Transverse colon (tissue), 4 donors: ENCODE measurements at places on chromosomes 12 and 14.
A peak's percentile ranks its signal among the peaks of the same experiment; 100 is the strongest.

DNA sequence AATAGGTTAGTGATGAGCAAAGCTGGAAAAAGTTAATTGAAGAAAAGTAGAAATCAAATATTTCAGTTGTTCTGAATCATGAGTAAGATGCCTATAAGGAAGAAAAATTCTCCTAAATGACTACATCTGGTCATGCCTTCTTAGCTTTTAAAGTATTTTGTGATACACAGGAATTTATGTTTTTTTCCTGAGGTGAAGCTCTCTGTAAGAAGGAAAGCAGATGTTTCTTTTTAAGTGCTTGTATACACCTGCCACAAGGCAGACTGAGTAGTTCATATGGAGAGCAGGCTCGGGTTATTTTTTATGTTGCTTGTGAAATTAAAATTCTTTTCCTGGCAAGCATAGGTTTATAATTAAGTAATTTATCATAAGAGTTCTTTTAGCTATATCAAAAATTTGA is 275.2 kb downstream of the RAD51B start:
- no peak for DNase-seq

DNA sequence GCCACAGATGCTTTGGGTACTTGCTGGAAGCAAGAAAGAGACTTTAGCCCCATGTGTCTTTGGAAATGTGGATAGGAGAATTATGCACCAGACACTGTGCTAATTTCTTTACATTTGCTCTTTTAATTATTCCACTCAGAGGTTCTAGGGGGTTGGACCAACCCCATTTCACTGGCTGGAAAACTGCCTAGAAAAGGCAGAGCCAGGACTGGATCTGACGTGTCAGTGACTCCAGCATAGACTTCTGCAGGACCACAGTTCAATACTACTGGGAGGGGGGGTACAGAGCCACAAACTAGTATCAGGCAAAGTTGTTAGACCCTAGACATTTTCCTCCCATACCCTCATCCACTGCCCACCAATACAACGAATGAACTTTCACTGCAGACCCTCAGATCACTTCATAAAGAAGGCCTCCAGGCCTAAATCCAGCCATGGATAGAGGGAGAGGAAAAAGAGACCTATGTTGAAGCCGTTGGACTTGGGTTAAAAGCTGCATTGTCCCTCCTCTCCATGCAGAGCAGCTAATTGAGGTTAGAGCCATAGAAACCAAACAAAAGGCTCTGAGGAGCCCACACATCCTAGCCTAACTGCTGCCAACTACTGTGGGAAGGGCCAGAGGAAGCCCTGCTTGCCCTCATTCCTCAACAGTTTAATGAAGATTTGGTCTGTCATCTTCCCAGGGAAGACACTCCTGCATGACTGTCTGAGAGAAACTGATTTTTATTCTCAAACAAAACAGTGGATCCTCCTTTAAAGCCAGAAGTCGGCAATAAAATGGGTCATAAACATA is 68.7 kb downstream of the STON2 start:
- DNase-seq = no peak

DNA sequence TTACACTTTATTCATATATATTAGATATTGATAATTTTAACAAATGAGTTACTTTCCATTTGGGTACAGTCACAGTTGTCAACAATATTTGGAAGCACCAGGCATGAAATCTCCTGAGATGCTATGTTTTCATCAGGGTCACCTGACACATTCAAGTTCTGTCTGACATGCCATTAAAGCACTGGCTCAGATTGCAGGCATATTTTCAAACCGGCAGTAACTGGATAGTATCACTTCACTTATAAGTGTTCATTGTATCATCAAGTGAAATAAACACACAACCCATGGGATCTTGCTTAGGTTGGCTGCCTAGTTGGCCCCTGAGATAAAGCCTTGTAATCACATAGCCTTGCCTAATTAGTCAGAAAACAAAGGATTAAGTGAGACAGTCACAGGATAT is 4.8 kb downstream of the IFNG start:
- DNase-seq = no peak

- DNase-seq = no peak
These were observed 151.0 kb downstream of the TPH2 start for GRCh38 chr12:72089678-72090077.

GRCh38 chr12:121038861-121039668 is at the start of gene OASL:
Gene OASL, minus strand, starts transcription at chr12:121039246. Its CDS starts 275 bp downstream, at chr12:121038971.
- DNase-seq = peak; percentile 77

GRCh38 chr14:93994919-93995682 is 2.0 kb upstream of the CCDC197 start:
- peak; percentile 29 for DNase-seq

DNA sequence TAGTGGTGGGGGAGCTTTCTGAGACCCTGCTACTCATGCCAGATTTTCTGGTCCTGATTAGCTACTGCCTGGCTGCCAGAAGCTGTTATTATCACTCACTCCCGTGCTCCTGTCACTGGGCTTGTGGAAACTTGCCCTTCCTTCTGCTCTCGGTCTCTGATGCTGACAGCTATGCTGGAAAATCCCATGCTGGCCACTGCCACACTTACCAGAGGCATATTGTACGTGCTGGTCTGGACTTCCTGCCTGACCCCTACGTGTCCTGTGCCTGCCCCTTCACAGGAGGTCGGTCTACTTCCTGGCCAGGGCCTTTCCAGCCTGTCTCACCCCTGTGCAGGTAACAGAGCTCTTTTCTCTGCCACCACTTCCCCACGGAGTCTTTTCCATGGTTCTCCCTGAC is 149.4 kb upstream of the PLEKHG7 start:
- no peak for DNase-seq

DNA sequence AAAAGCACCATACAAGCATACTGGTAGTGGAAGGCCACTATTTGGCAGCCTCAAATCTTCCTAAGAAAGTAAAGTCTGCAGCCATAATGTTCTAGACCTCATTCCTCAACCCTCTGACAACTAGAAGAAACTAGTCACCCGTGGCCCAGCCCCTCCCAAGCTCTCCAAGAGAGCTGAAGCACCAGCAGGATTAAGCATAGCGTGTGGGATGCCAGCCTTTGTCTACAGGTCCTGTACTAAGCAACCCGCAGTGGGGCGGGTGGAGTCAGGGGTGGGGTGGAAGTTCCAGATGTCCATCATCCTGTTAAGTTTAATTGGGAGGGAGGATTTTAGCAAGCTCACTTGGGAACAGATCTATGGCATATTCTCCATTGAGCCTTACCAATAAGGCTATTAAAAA is 14.2 kb downstream of the SLC11A2 start:
- DNase-seq = no peak

DNA sequence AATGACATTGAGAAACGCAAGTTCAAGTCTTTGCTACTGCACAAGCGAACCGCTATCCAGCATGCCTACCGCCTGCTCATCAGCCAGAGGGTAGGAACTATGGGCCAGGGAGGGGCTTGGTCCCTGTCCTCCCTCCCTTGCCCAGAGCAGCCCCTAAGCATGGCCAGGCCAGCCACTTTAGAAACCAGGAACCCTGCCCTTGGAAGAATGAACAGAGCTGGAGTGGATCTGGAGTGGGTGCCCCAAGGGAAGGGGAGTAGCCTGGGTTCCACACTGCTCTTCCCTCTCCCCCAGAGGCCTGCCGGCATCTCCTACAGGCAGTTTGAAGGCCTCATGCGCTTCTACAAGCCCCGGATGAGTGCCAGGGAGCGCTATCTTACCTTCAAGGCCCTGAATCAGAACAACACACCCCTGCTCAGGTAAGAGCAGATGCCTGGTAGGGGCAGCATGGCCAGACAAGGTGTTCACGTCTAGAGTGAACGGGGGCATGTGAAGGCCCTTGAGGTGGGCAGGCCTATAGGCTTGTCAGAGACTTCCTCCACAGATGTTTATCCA is 55.8 kb downstream of the TPCN1 start:
- no peak for DNase-seq

DNA sequence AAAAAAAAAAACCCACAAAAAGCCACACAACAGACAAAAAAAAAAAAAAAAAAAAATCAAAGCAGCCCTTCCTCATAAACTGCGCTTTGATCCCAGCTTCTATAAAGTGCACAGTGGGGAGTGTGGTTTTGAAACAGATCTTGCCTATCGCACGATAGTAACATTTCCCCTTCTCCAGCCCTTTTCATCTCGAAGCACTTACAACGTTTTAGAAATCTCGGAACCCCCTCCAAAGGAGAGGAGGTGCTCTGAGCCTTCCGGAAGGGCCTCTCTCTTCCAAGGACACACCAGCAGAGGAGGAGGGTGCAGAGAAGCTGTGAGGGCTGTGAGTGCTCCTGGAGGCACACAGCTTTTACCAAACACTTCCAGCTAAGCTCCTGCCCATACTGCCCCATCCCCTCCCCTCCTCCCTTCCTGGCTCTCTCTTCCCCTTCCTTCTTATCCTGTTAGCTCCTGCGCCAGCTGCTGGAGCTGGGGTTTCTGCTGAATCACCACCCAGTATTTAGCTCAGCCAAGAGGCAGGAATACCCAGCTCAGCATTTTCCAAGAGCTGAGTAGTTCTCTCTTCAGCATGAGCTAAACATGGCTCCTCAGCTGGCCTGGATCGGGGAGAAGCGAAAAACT is 28.4 kb downstream of the SLC7A8 start:
- DNase-seq = peak; percentile 61

- DNase-seq = no peak
These were observed 413.8 kb upstream of the TMTC1 start for GRCh38 chr12:30197392-30198057.

- DNase-seq = no peak
These were observed 38.4 kb downstream of the ZFHX2 start for GRCh38 chr14:23513005-23513817.

- DNase-seq = no peak
These were observed 267.6 kb downstream of the DUSP6 start for GRCh38 chr12:89084751-89085150.

- DNase-seq = no peak
These were observed 181.6 kb upstream of the LMNTD1 start for GRCh38 chr12:25734529-25735180.

DNA sequence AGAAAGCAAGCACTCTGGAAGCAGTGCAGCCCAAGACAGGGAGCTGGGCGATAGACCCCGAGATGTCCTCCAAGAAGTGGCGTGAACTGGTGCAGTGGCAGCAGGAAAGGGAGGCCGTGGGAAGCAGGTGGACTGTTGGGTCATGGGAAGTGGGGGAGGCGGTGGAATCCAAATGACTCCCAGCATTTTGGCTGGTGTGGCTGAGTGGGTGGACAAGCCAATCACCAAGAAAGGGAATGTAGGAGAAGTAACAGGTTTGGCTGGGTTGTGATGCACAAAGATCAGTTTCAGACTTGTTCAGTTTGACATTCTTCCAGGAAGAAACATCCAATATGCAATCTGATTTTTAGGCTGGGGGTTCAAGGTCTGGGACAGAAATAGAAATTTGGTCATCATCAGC is 46.0 kb upstream of the KTN1 start:
- no peak for DNase-seq

GRCh38 chr14:100115726-100116125 is 43.7 kb downstream of the DEGS2 start:
- no peak for DNase-seq

GRCh38 chr14:26765768-26766520 is 168.1 kb upstream of the NOVA1 start:
- DNase-seq = peak; percentile 10

GRCh38 chr12:40616383-40616915 is 75.8 kb upstream of the CNTN1 start:
- DNase-seq = no peak

GRCh38 chr12:47870175-47870781 is 34.5 kb downstream of the VDR start:
- peak; percentile 62 for DNase-seq

GRCh38 chr12:1226951-1227350 is 235.9 kb downstream of the ERC1 start:
- DNase-seq = no peak

DNA sequence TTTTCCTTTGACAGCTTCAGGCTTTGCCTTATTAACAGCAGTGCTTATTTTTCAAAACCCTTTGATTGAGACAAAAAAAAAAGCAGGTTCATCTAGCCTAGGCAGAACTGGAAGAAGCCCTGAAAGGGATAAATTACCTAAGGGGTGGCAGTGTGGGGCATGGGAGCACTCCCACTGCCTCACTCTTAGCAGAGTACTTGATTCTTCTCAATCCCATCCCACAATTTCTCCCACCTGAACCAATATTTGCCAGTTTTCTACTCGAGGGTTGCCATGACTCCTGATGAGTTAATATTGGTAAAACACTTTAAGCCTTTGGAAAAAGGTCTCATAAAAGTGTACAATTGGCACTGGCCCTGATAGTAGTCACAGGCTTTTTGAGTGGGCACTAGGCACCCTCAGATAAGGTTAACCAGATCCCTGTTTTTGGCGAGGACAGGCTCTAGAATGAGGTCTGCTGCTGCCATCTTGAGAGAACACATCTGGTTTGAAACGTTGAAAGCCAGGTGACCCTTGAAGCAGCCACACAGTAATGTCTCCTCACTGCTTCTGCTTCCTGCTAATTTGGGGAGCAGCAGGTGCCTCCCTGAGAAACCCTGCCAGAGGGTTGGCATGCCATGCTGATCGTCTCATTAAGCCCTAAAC is 320.0 kb downstream of the RAD51B start:
- no peak for DNase-seq

DNA sequence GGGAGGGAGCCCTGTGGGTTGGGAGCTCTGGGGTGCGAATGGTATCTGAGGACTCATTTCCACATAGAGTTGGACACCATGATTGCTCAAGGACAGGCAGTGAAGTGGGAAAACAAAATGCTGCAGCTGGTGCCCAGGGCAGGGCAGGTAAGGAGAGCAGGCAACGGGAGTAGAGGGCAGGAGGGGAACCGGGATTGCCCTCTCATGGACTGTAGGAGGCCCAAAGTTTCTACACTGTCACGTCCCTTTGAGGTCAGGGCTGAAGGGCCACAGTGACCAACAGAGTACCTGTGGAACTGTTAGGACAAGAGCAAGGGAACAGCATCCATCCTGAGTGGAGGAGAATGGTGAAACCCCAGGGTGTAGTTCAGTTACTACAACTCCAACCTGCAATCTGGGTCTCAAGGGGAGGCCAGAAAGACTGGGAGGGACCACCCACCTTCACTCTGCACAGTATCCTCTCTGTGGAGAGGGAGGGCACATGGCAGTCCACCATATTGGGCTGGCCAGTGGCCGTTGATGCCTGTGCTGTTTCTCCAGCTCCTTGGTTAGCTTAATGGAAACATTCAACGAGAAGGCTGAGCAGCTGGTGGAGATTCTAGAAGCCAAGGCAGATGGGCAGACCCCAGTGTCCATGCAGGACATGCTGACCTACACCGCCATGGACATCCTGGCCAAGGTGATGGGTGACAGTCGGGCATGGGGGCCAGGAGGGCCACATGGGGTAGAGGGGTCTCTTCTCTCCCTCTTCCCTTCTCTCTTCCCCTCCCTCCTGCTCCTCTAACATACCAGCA is 22.2 kb downstream of the CYP46A1 start:
- no peak for DNase-seq

DNA sequence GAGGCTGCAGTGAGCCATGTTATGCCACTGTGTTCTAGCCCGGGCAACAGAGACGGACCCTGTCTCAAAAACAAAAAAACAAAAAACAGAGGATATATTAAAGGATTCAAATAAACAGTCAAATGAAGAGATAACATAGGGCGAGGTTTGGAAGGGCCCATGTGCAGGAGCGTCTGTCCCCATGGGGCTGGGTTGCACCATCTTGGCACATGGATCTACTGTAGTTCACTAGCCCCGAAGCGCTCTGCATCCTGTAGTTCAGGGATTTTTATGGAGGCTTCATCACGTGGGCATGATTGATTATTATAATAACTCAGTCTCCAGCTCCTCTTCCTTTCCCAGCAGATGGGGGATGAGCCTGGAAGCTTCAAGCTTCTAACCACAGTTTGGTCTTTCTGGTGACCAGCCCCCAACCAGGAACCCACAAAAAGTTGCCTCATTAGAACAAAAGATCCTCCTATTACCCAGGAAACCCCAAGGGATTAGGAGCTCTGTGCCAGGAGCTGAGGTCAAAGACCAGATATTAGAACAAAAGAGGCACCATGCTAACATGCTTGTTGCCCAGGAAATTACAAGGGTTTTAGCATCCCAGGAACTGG is 59.9 kb downstream of the HCAR2 start:
- no peak for DNase-seq
